Activated naive CD8-positive, alpha-beta T cell treated with anti-CD3 and anti-CD28 coated beads, Interleukin-2, amount 10 ng/mL, durations not matched to agents 7 days and 5 days (primary cell): ENCODE measurements at places on chromosomes 6 and 20. TPM values are rescaled to one million over a fixed set of nuclear protein-coding genes. Genes with fewer than 3 reads are reported as not detected.
A peak's percentile ranks its signal among the peaks of the same experiment; 100 is the strongest.

GRCh38 chr6:144217264-144217663, 66.9 kb downstream of the STX11 start:
- H3K36me3 ChIP-seq: peaks cover 1% of the 10 kb centered on the region
- peaks cover 27% of the 10 kb centered on the region for H3K4me1 ChIP-seq
- H3K27me3 ChIP-seq: no peaks in the 10 kb centered on the region
- peak overlapping the region; percentile 88 for H3K4me3 ChIP-seq
- peak overlapping the region; percentile 99 for H3K27ac ChIP-seq

DNA sequence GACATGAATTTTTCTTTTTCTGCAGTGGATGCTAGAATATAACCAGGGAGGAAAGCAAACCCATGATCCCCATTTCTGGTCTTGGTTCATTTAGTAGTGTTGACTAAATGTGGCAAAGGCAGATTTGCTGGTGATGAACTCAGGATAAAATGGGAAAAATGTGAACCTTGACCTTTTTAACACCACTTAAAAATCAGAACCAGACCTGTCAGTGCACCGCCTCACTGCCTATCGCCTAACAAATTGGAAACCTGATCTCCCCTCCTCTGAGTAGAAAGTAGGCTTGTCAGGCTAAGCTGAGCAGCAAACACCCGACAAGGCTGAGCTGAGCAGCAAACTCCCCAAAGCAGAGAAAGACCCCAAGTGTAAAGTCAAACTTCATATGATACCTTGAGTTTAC, 254.8 kb downstream of the FOXC1 start:
- no peak overlapping the region for H3K4me3 ChIP-seq
- no peak overlapping the region for H3K27ac ChIP-seq
- DNase-seq: no peak
- no peaks in the 10 kb centered on the region for H3K27me3 ChIP-seq
- H3K4me1 ChIP-seq: no peaks in the 10 kb centered on the region

DNA sequence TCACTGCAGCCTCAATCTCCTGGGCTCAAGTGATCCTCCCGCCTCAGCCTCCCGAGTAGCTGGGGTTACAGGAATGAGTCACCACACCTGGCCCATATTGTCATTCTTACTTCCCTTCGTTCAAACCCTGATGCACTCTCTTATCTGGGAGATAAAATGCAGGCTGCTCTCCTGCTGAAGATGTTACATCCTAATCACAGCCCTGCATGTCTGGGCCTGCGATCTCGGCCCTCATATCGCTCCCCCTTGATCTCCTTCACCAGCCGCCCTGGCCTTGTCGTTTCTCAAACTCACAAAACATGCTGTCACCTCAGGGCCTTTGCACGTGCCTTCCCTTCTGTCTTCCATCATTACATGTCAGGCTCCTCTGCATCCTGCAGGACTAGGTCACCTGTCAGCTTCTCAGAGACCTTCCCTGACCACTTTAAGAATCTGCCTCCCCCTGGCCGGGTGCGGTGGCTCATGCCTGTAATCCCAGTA, 8.8 kb upstream of the C20orf203 start:
- no peak overlapping the region for H3K4me3 ChIP-seq
- H3K27me3 ChIP-seq: no peaks in the 10 kb centered on the region
- DNase-seq: no peak
- H3K27ac ChIP-seq: no peak overlapping the region

DNA sequence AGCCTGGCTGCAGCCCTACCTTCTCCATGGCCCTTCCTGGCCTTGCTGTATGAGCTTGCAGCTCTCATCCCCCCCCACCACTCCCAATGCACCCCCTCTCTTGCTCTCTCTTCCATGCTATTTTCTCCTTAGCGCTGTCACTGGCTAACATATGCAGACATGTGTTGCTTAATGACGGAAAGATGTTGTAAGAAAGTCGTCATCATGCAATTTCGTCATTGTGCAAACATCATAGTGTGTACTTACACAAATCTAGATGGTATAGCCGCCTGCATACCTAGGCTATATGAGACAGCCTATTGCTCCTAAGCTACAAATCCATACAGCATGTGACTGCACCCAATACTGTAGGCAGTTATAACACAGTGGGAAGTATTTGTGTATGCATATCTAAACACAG, 27.0 kb downstream of the ANGPT4 start:
- H3K27ac ChIP-seq: no peak overlapping the region
- DNase-seq: no peak
- H3K36me3 ChIP-seq: peaks cover 2% of the 10 kb centered on the region
- peaks cover 3% of the 10 kb centered on the region for H3K4me1 ChIP-seq
- peaks cover 17% of the 10 kb centered on the region for H3K27me3 ChIP-seq
- H3K4me3 ChIP-seq: no peak overlapping the region

GRCh38 chr20:59640267-59640666, 35.9 kb downstream of the PHACTR3 start:
- H3K27ac ChIP-seq: no peak overlapping the region
- no peak overlapping the region for H3K4me3 ChIP-seq
- DNase-seq: no peak
- no peaks in the 10 kb centered on the region for H3K4me1 ChIP-seq

- no peaks in the 10 kb centered on the region for H3K27me3 ChIP-seq
- no peak for DNase-seq
Measured at GRCh38 chr6:36118550-36119107, 11.7 kb upstream of the MAPK13 start.

Gene UNC5CL
- 3.0 TPM for total RNA-seq

Gene HLA-DPB1
- 44.7 TPM for total RNA-seq
